Effector CD4-positive, alpha-beta T cell (primary cell): ENCODE measurements at places on chromosomes 11 and 22.

DNA sequence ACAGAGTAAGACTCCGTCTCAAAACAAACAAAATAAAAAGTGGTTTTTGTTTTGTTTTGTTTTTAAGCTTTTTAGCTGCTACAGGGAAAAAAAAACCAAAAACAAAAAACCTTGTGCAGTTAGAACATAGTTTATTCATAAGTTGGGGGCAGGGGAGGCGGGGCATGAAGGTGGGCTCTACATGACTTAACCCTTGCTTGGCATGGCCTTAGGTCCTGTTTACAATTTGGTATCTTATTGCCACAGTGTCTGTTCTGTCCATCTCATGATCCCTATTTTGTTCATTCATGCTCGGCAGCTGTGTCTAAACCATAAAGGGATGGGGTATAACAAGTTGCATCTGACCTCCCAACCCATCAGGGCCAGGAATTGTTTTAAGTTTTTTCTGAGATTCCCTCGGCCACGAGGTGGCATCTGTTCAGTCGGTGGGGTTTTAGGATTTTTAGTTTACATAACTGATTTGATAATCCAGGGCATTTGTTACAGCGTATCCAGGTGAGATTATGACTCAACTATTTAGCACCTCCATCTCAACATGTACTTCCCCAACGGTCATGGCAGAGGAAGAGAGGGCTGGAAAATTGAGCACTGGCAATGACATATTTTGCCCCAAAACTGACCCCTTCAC, 6.9 kb downstream of the AP5B1 start:
- DNase-seq: no peak

DNA sequence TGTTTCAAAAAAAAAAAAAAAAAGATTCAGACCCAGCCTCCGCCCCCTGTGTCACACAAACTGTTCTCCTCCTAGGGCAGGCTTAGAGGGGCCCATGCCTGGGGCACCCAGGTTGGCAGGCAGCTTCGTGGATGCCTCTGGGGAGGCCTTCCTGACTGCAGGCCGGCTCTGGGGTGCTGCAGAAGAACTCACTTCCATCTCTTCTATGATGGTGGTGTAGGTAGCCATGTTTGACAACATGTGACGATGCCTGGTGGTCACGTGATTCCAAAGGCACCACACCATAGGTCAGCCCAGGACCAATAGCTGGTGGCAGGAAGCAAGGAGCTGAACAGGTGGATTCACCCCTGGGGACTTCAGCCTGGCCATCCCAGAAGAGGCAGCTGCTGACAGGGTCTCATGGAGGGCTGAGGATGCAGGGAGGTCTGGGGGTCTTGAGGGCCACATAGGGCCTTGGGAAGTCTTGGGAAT, 24.1 kb upstream of the CELSR1 start:
- DNase-seq: no peak

GRCh38 chr11:35215945-35216344, 77.0 kb downstream of the CD44 start:
- no peak for DNase-seq

GRCh38 chr22:20577549-20577975, 70.2 kb downstream of the MED15 start:
- no peak for DNase-seq

DNA sequence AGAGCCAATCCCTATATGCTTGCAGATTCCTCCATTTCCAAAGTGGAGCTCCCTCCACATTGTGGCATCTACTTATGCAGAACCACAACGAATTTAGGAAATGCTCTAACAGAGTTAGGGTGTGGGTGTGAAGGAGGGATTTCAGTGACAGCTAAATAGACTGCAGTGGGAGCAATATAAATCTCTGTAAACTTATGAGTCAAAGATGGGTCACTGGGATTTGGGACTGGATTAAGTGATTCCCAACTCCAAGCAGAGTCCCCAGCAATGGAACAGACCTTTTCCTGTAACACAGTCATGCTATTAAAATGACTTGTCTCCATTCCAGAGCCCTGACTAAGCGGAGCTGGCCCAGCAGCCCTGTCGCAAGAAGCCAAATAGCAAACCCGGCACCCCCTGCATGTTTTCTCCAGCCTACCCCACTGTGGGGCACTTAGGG, 36.6 kb downstream of the RPL27A start:
- DNase-seq: no peak

- no peak for DNase-seq
Measured at GRCh38 chr22:43980579-43980978, 25.3 kb downstream of the SAMM50 start.
